ENCODE measurements at places on chromosomes 4 and X. TPM values are rescaled to one million over a fixed set of nuclear protein-coding genes. Genes with fewer than 3 reads are reported as not detected.

The FOXR2 gene
- total RNA-seq: not detected

The LANCL3 gene
- not detected for total RNA-seq

The LINC00632 gene
- 2.1 TPM for total RNA-seq

The UGT2B15 gene
- not detected for total RNA-seq

The GAB1 gene
- total RNA-seq: 10.6 TPM

The FATE1 gene
- not detected for total RNA-seq

The F9 gene
- total RNA-seq: not detected

The GAGE12J gene
- not detected for total RNA-seq

The NRK gene
- total RNA-seq: 0.77 TPM

The PAGE5 gene
- total RNA-seq: 0.66 TPM

The PLAC1 gene
- total RNA-seq: 0.17 TPM

All from fibroblast of lung (primary cell).